ENCODE measurements at places on chromosomes 2 and 18.
A peak's percentile ranks its signal among the peaks of the same experiment; 100 is the strongest.

DNA sequence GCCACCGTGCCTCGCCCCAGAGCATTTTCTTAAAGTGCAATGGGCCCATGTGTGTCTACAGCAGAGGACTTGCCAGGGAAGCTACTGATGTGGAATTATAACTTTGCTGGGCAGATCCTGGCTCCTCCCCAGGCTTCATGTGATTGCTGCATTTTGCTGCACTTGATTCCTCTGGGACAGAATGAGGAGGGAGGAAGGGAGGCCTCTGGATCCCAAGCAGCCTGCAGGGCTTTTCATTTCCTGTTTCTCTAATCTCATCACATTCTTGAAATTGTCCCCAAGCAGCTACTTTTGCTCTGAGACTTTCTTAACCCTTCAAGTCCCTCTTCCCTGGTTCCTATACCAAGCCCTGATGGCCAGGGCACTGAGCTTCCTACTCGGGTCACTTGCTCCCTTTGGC, 134.4 kb upstream of the SEC11C start:
- DNase-seq = no peak

DNA sequence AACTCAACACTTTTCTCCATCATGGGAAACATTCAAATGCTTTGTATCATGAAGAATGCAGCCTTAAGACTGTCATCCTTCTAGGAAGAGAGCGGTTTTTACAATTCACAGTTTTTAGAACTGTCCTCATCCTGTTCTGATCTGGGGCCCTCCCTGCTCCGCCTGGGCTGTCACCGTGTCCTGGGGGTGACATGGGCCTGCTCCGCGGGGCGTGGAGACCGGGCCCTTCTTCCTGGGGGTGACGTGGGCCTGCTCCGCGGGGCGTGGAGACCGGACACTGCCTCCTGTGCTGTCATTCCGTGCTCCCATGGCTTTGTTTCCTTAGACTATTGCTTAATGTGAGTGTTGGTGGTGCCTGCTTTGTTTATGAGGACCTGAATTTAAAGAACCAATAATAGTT, 122.8 kb downstream of the TMEM18 start:
- DNase-seq = no peak

GRCh38 chr18:21141668-21142422, 30.2 kb upstream of the ROCK1 start:
- no peak for DNase-seq

DNA sequence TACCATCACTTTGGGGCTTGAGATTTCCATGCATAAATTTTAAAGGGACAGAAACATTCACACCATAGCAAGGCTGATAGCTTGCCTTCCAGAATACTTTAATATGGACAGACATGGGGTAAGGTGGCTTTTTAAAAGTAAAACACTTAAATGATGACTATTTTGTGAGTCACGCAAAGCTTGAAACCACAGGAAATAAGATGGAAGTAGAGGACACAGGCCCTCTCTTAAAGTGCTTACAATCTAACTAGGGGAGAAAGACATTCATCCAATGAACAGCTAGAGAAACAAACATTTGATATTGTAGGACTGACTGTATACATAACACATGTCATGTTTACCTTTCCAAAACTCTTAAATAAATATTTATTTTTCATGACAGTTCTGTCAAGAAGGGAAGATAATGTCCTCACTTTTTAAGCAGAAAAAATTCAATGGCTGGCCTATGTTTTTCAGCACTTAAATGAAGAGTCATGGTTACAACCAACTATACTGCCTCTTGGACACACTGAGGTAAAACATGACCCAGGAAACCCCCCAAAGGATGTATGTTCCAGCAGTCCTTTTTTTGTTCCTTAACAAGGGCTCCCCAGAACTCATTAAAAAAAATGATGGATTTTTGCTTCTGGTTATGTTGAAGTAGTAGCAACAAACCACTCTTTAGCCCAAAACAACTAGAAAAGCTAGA, 120.0 kb upstream of the RBMS1 start:
- DNase-seq = no peak

DNA sequence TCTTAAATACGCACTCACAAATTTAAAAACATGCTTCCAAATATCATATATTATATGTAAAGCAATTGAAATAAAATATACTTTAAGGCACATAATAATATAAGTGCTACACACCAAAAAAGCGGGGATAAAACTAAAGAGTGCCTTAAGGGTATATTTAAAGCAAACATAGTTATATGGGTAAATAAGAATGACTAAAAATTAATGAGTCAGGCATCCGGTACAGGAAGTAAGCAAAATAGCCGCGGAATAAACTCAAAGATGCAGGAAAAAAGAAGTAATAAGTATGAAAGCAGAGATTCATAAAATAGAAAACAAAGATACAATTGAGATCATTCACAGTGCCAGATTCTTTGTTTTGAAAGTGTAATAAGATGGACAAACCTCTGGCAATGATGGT, 503.5 kb upstream of the SOX11 start:
- no peak for DNase-seq

DNA sequence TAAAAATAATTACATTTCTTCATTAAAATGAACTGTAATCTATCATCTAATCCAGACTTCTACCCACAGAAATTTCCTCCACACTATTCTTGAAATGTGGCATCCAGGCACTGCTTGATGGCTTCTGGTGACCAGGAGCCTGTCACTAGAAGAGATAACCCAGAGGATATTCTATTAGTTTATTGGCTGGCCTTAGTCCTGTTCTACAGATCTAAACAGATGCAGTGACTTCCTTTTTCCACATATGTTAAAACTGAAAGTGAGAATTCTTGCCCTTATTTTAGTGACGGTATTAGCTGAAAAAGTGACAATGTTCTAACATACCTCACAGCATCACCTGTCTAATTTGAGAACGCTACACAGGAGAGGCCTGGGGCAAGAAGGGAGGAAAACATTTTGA, 775.4 kb downstream of the TSN start:
- DNase-seq = no peak

DNA sequence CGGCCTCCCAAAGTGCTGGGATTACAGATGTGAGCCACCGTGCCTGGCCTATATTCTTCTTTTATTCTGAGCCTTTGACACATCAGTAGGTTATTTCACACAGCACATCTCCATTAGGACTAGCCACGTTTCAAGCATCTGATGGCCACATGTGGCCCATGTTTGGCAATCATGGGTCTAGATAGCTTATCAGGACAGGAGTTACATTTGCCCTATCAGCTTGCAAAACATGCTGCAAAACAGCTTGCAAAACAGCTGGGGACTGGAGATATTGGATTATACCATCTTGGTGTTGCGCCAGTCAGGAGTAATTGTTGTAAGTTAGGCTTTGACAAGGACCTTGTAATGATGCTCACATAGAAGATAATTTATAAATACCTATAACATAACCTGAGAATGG, 94.9 kb downstream of the GBX2 start:
- DNase-seq = no peak

GRCh38 chr18:45111502-45111848, 430.8 kb downstream of the SETBP1 start:
- no peak for DNase-seq

DNA sequence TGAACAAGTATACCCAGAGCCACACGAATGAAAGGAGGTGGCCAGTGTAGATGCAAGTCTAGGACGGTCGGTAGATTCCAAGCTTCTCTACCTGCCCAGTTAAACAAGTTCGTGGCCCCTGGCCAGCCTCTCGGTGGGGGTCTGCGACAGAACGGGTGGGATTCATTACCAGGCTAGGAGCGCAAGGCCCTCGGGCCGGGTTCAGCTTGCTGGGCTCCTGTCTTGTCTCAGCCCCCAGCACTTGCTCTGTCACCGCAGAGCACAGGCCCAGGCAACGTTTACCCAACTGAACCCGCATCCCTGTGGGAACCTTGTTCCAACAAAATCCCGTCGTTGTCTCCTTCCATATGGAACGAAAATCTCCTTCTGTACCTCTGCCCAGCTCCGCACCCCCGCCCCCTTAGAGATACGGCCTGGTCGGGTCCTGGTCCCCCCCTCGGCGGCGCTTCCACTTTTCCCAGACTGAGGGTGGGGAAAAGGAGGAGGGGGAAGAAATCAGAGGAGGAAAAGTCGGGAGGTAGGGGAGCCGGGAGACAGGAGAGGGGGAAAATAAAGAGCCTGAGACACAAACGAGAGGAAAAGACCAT, 1.9 kb upstream of the EMX1 start:
- DNase-seq = no peak

DNA sequence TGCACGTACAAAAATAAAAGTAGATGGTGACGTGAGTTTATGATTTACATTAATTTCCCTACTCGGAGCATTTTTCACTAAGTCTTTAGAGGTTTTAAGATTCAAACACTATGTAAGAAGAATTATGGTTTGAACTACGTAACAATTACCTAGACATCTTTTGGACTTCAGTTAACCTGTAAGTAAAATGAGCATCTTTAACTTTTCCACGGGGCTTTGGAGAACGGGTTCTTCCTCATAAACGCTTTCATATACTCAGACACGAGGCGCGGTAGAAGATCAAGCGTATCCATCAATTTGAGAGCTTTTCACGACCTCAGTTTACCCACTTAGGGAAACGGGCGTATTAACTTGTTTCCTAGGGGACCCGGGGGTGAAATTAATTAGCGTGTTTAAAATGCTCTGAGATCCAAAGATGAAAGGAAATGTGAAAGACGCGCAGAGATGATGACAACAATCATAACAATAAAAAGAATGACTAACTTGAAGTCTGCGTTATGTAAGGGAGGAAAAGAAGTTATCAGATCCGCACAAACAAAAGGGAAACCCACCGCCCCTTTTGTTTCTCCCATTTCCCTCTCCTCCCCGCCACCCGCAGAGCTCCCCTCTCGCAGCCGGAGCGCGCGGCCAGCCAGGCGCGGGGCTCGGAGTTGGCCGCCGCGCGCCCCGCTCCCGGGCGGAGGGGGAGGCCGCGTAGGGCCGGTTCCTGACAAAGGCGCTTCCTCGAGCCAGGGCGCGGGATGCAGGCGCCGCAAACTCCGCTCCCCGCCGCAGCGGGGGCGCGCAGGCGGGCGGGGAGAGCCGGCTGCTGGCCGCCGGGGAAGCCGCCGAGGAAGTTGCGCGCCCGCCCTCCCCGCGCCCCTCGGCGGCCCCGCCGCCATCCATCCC, 807 bp downstream of the PELI1 start:
- DNase-seq = peak; percentile 16

- DNase-seq = no peak
These were observed 2.5 kb upstream of the SMIM21 start for GRCh38 chr18:75429975-75430374.

GRCh38 chr18:13003466-13003896, 12.3 kb downstream of the CEP192 start:
- no peak for DNase-seq

DNA sequence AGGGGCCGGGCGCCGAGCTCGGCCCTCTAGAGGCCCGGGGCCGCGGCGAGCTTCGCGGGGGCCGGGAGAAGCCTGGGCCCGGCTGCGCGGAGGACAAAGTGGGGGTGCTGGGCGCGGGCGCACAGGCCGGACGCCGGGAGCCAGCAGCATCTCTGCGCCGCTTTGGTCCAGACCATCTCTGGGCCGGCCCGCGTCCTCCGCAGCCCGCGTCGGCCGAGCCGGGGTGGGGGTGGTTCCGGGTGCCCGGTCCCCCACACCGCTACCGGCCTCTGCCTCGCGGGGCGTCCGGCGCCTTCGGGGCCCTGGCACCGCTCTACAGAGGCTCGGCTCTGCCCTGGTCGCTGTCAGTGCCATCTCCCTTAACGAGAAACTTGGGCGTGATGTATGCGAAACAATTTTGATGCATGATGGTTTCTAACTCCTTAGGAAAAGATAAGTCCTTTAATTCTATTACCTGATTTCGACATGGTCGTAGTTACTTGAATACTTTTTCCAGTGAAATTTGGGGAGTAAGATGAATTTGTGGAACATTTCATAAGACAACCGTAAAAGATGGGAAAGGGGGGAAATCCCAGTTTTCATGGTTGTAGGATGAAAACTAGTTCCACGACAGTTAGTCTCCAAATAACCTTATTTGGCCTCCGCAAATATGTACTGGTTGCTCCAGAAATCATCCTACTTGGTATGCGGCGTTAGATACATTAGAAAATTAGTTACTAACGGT, 562 bp downstream of the TWSG1 start:
- no peak for DNase-seq

DNA sequence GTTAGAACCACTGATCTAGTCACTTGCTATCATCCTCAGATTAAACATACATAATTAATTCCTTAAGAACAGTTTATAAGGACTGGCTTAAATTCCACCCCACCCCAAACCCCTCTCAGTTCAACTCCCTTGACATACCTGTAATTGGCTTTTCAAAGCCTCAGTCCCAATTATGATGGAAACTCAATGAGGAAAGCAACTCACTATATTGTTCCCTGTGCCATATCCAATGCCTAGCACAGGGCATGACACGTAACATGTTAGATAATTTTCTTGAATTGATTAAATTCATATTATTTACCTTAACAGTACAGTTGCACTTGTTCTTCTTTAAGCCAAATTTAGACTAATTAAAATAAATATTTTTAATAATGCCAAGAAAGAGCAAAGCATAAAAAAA, 465.1 kb upstream of the CHAC2 start:
- DNase-seq = no peak

DNA sequence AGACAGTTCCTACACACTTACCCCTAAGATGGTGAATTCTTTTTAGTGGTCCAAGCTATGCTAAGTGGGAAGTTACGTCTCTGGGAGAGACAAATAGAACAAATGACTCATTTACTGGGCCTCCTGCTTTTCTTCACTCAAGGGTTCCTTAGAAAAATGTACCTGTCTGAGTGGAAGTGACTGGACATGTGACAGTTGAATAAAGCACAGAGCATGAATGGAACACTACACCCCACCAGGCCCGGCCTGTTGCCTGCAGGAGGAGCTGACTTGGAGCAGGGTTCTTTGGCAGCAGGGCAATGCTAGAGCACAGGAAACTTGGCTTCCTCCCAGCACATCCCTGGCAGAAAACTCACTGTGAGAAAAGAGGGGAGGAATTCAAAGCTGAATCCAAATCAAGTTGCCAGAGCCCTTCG, 451.0 kb upstream of the SETBP1 start:
- DNase-seq = no peak

All from stimulated activated CD4-positive, alpha-beta T cell treated with anti-CD3 and anti-CD28 coated beads, TNF-alpha, amount 100 ng/mL, for 4 hours (primary cell).